ENCODE measurements at places on chromosomes 12 and 14.

DNA sequence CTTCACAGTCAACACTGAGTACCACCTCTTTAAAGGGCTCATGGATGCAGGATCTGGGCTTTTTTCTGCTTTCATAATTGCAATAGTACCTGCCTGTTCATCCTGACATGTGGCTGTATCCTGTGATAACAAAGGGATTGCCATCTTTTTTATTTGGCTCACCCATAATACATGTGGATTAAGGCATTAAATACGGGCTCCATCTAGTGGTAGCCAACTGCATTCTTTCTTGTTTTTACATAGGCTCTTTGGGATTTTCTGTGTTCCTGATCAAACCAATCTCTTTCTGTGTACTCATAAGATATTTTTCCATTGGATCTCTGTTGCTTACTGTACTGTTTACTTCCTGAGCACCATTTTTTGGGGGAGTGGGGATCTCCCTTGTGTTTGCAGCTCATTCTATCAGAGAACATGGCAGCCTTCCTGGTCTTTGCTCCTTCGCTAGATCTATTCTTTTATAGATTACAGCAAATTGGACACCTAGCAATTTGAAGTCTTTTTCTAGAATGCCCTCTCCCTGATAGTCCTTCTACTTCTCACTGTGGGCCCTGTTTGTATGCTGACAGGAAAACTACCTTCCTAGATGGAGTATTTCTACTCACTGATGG lies 723.4 kb upstream of the MDGA2 start:
- peak; percentile 74 for DNase-seq

DNA sequence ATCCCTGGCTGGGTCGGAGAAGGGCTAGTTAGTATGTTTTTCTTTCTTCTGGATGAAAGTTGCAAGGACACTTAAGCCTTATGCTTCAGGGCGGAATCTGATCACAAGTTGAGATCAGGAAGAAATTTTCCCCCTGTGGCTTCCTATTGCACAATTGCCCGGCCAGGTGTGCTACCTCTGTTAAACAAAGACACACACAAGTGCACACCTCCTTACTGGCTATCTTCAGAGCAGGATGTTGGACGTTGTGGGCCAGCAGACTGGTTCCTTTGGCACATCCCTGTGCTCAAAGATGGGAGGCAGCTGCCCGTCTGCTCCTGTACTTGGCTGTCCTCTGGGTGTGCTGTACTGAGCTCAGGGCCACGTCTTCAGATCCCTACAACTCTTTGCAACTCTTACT lies 19.1 kb downstream of the ETV6 start:
- no peak for DNase-seq

GRCh38 chr12:49646871-49647654 lies 23.7 kb downstream of the PRPF40B start:
- no peak for DNase-seq

- DNase-seq = no peak
These were observed 39.8 kb upstream of the PWP1 start for GRCh38 chr12:107645630-107646333.

GRCh38 chr12:94100990-94101737 lies 47.2 kb upstream of the PLXNC1 start:
- peak; percentile 75 for DNase-seq

- DNase-seq = peak; percentile 31
These were observed 21.6 kb upstream of the TMEM229B start for GRCh38 chr14:67510121-67510520.
